ENCODE measurements at places on chromosomes 5 and 9. TPM values are rescaled to one million over a fixed set of nuclear protein-coding genes. Genes with fewer than 3 reads are reported as not detected.

- H3K36me3 ChIP-seq, result peaks cover 13% of the 10 kb centered on the region
- peak overlapping the region; percentile 94 for H3K4me3 ChIP-seq
- H3K27me3 ChIP-seq, result no peaks in the 10 kb centered on the region
- peaks cover 29% of the 10 kb centered on the region for H3K4me1 ChIP-seq
- DNase-seq, result no peak
These were observed 816 bp downstream of the RBM18 start for GRCh38 chr9:122263699-122264349.

DNA sequence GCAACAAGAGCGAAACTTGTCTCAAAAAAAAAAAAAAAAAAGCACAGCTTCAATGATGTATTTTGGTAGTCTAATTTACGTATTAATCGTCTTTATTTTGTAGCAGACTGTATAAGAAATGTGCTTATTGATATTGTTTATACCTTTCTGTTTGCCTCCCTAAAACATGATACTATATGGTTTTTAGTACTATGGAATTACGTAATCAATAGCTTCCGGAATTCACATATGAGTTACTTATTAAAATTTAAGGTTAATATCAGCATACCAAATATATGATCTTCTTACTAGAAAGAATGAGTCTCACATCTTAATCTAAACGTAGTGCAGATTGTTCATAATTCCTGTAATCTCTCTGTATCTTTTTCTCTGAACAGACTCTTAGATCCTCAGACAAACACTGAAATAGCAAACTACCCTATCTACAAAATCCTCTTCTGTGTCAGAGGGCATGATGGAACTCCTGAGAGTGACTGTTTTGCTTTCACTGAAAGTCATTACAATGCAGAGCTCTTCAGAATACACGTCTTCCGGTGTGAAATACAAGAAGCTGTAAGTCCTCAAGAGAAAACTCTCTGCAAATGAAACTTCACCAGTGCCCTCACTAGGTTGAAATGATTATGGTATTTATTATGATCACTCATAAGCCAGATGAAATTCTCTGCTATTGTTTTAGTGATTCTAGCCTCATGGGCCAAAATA, 44.4 kb upstream of the GPR21 start:
- no peak overlapping the region for H3K4me3 ChIP-seq
- no peak overlapping the region for H3K27ac ChIP-seq
- no peak for DNase-seq
- H3K27me3 ChIP-seq, result no peaks in the 10 kb centered on the region

GRCh38 chr5:180367991-180368390, 14.9 kb upstream of the GFPT2 start:
- no peak overlapping the region for H3K4me3 ChIP-seq
- peaks cover 2% of the 10 kb centered on the region for H3K27me3 ChIP-seq
- no peak for DNase-seq
- no peak overlapping the region for H3K27ac ChIP-seq
- H3K4me1 ChIP-seq, result no peaks in the 10 kb centered on the region

DNA sequence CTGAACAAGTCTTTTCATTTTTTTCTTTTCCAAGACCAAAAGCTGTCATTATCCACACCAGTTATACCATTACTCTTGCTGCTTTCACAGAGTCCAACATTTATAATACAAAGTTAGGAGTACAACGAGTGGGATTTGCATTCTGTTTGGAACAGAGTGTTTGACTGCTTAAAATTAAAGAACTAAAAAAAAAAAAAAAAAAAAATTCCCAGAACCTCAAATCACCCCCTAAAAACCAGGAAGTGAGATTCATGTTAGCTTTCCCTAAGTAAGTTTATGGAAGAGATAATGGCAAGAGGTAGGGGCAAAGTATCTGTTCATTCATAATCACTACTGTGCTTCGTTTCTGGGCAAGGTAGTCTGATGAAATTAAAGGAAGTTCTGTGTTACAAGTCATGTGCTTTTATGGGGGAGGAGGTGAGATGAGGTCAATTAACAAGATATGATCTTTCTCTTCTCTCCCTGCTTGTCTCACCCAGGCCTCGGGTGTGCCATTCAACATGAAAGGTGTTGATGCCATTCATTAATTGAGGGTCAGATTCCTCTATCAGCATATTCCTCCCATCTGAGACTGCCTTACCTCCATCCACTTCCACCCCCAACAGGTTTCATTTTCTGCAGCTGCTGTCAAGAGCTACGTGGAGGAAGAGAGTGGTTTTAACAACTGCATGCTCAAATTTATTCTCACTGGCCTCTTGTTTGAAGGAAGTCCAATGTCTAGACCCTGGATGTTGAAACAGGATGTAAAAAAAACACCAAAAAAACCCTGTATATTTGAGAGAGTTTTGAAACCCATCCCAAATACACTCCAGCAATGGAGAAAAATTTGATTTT, 58.1 kb downstream of the MARCHF3 start:
- H3K36me3 ChIP-seq, result no peaks in the 10 kb centered on the region
- no peak for DNase-seq
- no peaks in the 10 kb centered on the region for H3K27me3 ChIP-seq

GRCh38 chr5:66713998-66714397, 117.8 kb downstream of the MAST4 start:
- H3K27me3 ChIP-seq, result no peaks in the 10 kb centered on the region
- peaks cover 13% of the 10 kb centered on the region for H3K4me1 ChIP-seq
- H3K4me3 ChIP-seq, result no peak overlapping the region

DNA sequence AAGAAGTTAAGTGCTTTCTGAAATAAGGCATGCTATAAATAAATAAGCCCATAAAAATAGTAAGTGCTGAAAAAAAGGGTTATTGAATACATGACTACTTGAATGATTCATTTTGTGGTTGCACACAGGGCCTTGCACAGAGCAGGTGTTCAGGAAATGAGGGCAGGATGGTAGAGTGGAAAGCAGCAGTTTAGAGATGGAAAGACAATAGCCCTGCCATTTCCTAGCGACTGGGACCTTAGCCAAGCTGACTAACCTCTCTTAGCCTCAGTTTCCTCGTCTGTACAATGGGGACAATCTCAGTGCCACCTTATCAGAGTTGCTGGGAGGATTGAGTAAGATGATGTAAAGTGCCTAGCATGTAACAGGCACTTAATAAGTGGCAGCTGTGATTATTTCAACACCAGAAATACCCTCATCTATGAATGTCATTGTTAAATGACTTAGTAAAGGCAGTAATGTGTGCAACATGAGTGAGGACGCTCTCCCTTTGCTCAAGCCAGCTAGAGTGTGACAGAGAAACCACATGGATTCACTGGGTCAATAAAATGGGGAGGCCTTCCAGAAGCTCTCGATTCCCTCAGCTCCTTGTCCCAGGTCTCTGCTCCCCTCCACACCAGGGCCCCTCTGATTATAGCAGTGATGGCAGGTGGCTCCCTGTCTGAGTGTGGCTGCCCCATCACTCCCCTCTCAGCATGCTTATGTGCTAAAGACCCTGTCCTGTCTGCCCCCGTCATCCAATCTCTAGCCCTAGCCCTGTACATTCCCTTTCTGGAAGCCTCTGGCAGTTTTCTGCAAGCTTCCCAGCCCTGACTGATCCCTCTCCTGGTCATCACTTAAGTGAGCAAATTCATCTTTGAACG, 16.0 kb upstream of the PHF19 start:
- no peak overlapping the region for H3K4me3 ChIP-seq
- H3K36me3 ChIP-seq, result no peaks in the 10 kb centered on the region
- DNase-seq, result no peak
- peaks cover 3% of the 10 kb centered on the region for H3K4me1 ChIP-seq
- no peak overlapping the region for H3K27ac ChIP-seq

DNA sequence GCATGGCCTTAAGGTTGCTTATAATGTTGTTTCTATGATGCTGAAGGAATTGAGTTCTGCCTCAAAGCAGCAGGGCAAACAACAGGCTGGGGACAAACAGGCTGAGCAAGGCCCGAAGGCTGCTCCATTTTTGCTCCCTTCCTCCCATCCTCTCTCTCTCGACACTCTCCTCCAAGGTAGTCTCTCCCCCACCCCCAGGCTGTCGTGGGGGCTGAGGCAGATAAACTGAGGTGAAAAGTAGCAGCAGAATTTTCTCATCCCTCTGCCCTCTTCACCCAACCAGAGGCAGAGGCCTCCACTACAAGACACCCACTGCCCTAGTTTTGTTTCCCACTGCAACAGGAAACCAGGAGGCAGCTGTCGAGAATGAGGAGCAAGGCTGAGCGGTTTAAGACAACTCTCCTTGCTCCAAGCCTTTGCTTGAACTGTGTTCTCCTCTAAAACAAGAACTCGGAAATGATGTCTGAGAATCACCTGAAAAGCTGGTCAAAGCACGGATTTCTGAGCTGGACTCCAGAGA, 13.5 kb upstream of the GNA14 start:
- H3K4me1 ChIP-seq, result peaks cover 18% of the 10 kb centered on the region
- no peaks in the 10 kb centered on the region for H3K36me3 ChIP-seq
- no peak for DNase-seq
- H3K27ac ChIP-seq, result no peak overlapping the region

DNA sequence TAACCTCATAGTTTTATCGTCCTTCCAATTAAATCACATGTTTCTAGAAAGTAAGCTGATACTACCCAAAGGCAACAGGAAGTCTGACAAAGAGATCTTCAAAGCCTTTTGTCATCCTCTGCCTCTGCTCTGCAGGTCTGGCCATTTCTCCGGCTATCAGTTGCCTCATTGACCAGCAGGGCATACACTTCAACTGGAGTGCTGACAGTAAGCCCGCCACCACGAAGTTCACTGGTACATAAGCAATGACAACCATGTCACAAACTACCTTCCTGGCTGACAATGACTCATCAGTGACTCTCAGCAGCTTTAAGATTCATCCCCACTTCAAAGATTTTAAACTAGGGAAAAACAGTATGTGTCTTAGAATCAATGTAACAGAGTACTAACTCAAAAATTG, 20.6 kb downstream of the SPTLC1 start:
- no peak overlapping the region for H3K27ac ChIP-seq
- H3K4me3 ChIP-seq, result no peak overlapping the region
- peaks cover 32% of the 10 kb centered on the region for H3K36me3 ChIP-seq
- no peak for DNase-seq
- no peaks in the 10 kb centered on the region for H3K27me3 ChIP-seq

DNA sequence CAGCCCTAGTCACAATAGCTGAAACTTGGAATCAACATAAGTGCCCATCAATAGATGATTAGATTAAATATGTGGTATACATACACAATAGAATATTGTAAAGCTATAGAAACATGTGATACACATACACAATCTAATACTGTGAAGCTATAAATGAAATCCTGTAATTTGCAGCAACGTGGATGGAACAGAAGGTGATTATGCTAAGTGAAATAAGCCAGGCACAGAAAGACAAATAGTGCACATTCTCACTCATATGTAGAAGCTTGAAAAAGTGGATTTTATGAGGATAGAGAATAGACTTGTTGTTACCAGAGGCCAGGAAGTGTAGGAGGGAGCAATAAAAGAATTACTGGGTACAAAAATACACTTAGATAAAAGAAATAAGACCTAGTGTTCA, 181.5 kb upstream of the TYRP1 start:
- H3K4me1 ChIP-seq, result no peaks in the 10 kb centered on the region
- H3K36me3 ChIP-seq, result no peaks in the 10 kb centered on the region
- no peak for DNase-seq
- no peaks in the 10 kb centered on the region for H3K27me3 ChIP-seq
- no peak overlapping the region for H3K4me3 ChIP-seq

DNA sequence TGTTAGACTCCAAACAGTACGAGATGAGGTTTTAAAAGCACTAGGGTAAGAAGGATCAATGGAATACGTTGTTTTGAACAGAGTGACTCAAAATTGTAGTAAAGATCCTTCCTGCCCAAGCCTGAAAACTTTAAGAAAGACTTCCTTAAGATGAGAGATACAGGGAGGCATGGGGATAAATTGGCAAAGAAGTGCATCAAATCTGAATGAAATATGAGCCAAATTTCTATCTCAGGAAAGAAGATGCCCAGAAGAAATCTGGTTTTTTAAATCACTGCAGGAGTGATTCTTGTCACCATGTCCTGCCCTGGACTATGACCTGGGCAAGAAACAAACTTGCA, 14.9 kb downstream of the FCN2 start:
- H3K4me1 ChIP-seq, result peaks cover 6% of the 10 kb centered on the region
- H3K27ac ChIP-seq, result no peak overlapping the region
- no peak for DNase-seq

GRCh38 chr5:131991593-131992324, 19.7 kb downstream of the ACSL6 start:
- H3K4me3 ChIP-seq, result no peak overlapping the region
- H3K4me1 ChIP-seq, result peaks cover 3% of the 10 kb centered on the region
- H3K27ac ChIP-seq, result no peak overlapping the region
- peaks cover 4% of the 10 kb centered on the region for H3K27me3 ChIP-seq

GRCh38 chr9:95137587-95138145, 179.8 kb downstream of the FANCC start:
- no peak overlapping the region for H3K4me3 ChIP-seq
- peaks cover 22% of the 10 kb centered on the region for H3K4me1 ChIP-seq
- no peak for DNase-seq
- H3K27ac ChIP-seq, result no peak overlapping the region

- no peak for DNase-seq
- no peak overlapping the region for H3K4me3 ChIP-seq
- no peaks in the 10 kb centered on the region for H3K27me3 ChIP-seq
- H3K4me1 ChIP-seq, result no peaks in the 10 kb centered on the region
These were observed 11.6 kb downstream of the C9orf57 start for GRCh38 chr9:72048850-72049249.

DNA sequence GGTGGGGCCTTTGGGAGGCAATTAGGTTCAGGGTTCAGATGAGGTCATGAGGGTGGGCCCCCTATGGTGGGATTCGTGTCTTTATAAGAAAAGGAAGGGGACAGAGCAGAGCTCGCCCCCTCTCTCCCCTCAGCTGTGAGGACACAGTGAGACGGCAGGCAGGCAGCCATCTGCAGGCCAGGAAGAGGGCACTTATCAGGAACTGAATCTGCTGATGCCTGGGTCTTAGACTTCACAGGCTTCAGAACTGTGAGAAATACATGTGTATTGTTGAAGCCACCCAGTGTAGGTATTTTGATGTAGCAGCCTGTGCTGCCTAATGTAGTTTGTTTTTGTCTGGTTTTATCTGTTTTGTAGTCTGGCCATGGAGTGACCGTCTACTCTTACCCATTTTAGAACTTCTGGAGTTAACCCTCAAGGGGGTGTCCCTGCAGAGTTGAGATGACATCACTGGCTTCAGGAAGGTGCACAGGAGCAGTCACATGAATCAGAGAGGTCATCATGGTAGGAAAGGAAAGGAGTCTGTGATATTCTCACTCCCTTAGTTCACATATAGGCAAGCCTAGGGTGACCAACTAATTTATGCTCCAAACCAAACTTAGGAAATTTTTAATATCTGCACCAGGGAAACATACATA, 71.0 kb downstream of the LRRC70 start:
- peaks cover 3% of the 10 kb centered on the region for H3K36me3 ChIP-seq
- peak overlapping the region; percentile 78 for H3K27ac ChIP-seq

DNA sequence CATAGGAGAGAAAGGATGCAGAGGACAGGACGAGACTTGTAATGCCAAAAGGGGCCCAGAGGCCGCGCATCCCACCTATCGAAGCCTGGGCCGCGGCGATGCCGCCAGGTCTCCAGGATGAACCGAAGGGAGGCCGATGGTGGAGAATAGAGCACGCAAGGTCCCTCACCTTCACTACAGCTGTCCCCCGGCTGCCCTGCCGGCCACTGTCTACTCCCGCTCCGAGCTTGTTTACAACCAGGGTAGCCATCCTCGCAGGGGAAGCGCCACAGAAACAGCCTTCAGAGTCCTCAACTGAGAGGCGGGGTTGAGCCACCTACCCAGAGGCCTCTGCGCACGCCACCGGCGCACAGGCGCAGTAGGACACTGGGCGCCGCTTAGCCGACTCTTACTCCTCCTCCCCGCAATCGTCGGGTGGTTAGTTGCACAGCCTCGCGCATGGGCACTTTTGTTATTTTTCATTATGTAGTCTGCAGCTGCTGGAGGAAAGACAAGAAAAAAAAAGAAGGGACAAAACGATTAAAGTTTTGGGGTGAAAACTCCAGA, at the start of gene TRIM23:
Gene TRIM23, minus strand, starts transcription at position 309 of the 546 bp plus-strand sequence. Its CDS starts 59 bp downstream, at position 250.
- no peaks in the 10 kb centered on the region for H3K27me3 ChIP-seq
- H3K4me1 ChIP-seq, result peaks cover 18% of the 10 kb centered on the region
- H3K27ac ChIP-seq, result peak within 1 kb of the TSS; percentile 96
- peak within 1 kb of the TSS; percentile 98 for H3K4me3 ChIP-seq
- no peaks in the 10 kb centered on the region for H3K36me3 ChIP-seq

The SVEP1 gene
- 7.9 TPM for total RNA-seq

The FAM81B gene
- total RNA-seq, result 2.4 TPM
